HuH-7 (cell line): ENCODE measurements at places on chromosomes 7 and 10.
A peak's percentile ranks its signal among the peaks of the same experiment; 100 is the strongest.

- DNase-seq, result no peak
These were observed 26.5 kb downstream of the VWA2 start for GRCh38 chr10:114265392-114266053.

DNA sequence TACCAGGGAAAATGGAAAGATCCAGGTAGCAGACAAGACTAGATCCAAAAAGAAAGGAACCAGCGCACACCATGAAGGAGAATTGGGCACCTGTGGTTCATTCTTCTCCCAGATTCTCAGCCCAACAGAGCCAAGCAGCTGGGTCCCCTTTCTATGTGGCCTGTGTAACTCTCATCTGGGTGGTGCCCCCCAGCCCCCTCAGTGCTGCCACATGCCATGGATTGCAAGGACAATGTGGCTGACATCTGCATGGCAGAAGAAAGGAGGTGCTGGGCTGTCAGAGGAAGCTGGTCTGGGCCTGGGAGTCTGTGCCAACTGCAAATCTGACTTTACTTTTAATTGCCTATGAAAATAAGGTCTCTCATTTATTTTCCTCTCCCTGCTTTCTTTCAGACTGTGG, 21.4 kb downstream of the PRSS2 start:
- no peak for DNase-seq

- DNase-seq, result no peak
These were observed 480.2 kb downstream of the KCNMA1 start for GRCh38 chr10:77157248-77158019.

DNA sequence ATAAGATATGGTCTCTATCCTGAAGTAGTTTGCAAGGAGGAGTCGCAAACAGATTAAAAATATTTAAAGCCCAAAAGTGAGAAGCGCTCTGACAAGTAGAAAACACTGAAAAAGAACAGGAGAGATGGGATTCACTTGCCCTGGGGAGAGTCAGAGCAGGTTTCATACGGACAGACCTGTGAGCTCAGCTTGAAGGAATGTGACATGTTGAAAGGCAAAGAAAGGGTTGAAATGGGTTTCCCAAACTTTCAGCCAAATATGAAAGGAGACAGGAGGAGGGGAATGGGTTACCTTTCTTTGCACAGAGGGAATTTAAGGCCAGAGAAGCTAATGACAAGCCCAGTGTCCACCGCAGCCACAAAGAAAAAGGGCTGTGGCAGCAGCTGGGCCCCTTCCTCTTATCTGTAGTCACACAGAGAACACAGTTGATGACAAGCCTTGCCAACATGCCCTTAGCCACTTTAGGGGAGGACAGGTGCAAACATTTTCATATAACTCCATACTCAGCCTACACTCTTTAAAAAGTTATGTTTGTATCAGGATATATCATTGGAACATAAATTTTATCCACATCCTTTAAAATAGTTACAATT, 14.9 kb downstream of the HOXA1 start:
- peak; percentile 72 for DNase-seq

DNA sequence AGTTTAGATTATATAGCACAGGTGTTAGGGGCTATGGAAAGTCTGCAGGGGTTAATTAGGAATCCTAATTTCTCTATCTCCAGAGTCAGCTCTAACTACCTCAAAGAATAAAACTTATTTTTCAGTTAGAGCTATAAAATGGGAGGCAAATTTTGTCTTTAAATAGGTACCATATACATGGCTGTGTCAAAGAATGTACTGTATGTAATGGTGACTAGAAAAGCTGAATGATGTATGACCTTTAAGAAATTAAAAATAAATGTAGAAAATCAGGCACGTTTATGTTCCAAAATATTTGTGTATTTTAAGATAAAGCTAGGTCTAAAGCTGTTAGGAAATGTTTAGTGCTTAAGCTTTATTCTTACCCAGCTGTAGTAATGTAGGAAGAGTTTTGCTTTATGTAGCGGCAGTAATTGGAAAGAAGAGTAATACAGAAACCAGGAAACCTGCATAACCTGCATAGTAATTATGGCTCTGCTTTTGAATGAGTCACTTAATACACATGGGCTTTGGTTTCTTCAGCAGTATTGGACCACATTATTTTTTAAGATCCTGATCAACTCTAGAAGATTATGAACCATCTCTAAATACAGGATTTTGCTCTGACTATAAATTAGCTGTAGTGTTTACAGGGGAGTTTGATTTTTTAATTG, 85.0 kb downstream of the KMT2E start:
- DNase-seq, result no peak

DNA sequence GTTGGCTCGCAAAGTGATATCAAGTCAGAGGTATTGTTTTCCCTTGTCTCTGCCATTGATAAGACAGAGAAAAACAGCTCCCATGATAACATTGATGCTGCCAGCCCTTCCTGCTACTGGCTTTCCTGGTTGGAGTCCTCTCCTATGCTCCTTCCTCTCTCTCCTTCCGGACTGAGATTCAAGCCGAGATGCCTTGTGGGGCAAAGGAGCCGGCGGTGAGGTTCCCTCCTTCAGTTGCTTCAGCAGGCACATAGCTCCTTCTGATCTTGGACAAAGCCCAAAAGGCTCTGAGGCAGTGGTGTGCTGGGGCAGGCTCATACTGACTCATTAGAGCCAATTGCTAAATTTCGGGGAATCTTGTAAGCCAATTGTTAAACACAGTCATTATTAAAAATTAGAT, 8.8 kb upstream of the ZCCHC24 start:
- DNase-seq, result no peak

DNA sequence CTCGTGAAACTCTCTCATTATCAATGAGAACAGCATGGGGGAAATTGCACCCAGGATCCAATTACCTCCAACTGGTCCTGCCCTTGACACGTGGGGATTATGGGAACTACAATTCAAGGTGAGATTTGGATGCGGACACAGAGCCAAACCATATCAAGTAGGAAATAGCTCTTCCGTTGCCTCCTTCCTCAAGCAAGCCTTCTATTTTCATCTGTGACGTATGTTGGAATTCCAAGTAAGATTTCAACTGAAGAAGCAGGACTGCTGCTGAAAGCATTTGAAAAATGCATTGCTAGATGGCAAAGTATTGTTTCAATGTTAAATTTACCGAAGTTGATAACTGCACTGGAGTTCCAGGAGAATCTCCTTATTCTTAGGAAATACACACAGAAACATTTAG, 178.1 kb upstream of the GALNT17 start:
- DNase-seq, result no peak

GRCh38 chr10:44986670-44987069, 8.1 kb upstream of the DEPP1 start:
- DNase-seq, result no peak

GRCh38 chr10:132102071-132102716, 36.4 kb downstream of the JAKMIP3 start:
- no peak for DNase-seq

- no peak for DNase-seq
These were observed 89.6 kb downstream of the EGFR start for GRCh38 chr7:55108401-55108800.

DNA sequence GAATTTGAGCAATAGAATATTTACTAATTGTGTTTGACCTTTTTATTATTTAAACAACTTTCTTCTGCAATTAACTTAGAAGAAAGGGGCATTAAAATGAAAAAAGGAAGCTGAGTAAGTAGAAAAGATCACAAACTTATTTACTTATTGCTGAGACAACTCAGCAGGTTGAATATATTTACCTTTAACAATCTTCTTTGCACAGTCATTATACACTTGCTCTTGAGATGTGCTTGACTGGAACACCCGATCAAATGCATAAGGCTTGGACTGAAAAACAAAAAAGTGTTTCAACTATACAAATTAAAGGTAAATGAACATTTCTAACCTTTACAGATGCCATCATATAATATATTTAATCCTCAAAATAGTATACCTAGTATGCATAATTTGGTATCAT, 7.9 kb downstream of the KIF5B start:
- no peak for DNase-seq

DNA sequence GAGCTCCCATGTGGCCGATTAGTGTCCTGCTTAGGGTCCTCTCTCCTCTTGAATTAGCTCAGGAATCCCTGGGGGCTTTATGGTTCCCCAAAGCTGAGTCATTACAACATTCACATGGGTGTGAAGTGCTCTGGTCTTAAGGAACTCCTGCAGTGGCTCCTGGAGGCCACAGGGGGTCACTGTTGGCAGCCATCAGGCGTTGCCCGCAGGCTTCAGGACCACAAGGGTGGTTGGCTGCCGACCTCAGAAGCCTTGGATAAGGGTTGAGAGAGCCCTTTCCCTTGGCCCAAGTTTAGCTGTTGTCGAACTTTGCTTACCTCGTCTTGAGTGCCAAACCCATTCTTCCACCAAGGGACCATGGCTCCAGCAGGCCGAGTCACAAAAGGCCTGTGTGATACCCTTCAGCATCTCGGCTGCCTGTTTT, 61.7 kb downstream of the SH2D4B start:
- DNase-seq, result peak; percentile 62

DNA sequence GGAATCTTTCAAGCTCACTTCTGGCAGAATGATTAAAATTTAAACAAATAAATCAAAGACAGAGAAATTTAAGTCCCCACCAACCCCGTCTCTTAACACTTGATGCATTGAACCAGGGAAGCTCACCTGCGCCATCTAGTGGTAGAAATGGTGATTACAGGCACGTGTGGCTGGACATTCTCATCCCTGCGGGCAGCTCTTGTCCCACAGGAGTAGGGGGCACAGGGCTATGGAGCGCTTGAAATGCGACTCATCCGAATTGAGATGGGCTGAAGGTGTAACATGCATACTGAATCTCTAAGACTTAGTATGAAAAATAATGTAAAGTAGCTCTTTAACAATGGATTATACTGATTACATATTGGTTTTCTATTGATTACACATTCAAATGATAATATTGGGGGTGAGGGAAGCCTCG, 24.8 kb upstream of the SLIT1 start:
- peak; percentile 64 for DNase-seq

GRCh38 chr10:85187047-85187446, 858.7 kb downstream of the CCSER2 start:
- no peak for DNase-seq

DNA sequence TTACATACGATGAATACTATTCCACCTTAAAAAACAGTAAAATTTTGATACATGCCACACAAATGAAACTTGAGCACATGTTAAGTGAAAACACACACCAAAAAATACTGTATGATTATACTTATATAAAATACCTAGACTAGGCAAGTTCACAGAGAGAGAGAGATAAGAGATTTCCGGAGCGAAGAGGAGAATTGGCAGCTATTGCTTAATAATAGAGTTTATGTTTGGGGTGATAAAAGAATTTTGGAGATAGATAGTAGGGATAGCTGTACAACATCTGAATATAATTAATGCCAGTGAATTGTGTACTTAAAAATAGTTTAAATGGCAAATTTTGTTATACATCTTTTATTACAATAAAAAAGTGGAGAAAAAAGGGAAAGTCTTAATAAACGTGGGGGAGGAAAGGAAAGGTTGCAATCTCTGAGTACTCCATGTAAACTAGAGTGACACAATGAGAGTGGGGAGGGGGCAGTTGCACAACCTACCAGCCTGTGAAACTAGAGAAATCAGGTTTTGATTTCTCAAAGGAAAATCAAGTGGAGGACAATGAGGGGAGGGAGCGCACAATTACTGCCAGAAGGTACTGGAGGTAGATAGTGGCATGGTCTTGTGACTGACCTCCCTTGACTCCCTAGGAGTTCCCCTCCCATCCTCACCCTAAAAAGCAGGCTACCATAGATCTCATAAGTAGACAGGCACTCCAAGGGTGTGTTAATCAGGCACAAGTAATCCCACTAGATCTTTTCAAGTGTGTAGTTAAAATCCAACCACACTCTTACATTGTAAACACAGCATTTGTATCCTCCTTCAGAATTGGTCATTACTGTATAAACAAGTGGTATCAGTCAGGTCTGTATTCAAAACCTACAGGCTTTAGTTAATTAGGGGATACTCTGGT, 31.6 kb upstream of the ANK3 start:
- no peak for DNase-seq

GRCh38 chr7:35906191-35906908, 105.5 kb downstream of the SEPTIN7 start:
- peak; percentile 38 for DNase-seq

- no peak for DNase-seq
These were observed 105.3 kb downstream of the CPXM2 start for GRCh38 chr10:123786306-123786705.

DNA sequence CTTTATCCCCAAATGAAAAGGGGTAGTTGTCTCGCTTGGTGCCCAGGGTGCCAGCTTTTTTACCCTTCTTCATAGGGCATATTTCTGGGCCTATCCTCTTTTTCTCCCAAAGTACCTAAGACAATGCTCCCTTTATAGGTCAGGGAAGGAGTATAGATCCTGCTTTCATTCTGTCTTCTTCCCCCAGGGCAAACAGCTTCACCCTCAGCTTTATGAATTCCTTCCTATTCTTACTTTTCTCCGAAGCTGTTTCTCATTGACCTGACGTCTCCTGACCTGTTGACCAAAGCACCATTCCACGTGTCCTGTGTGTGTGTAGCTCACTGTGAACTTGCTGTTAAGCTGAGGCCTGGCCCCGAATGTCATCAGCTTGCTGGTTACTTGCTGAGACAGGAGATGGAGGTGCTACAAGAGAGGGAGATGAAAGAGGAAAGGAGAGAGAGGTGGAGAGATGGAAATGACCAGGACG, 48.9 kb downstream of the PYROXD2 start:
- no peak for DNase-seq

DNA sequence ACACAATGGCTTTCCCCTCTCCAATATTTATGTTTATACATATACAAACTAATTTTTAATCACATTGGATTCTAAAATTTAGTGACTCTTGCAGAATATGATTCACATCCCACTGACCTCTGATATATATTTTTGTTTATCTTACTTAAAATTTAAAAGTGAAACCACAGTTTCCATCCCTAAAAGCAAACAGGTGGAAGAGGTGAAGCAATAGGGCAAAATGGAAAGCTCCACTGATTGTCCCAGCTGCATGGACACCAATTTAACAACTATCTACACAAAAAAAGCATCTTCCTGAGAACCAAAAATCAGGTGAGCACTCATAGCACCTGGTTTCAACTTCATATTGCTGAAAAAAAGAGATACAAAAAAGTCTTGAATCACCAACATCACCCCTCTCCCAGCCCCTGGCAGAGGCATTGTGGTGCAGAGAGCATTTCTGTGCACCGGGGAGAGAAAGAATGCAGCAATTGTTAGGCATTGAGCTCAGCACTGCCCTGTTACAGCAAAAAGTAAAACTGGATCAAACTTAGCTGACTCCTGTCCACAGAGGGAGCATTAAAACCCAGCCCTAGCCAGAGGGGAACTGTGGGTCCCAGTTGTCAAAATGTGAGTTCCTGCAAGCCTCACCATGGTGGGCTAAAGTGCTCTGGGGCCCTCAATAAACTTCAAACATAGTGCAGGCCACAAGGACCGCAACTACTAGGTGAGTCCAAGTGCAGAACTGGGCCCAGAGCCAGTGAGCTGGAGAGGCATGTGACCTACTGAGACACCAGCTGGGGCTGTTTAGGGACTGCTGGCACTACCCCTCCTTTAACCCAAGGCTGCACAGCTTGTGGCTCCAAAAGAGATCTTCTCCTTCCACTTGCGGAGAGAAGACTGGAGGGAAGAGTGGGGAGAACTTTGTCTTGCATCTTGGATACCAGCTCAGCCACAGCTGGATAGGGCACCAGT, 92.1 kb downstream of the SIRT1 start:
- no peak for DNase-seq

- peak; percentile 57 for DNase-seq
These were observed 97.6 kb downstream of the LYZL1 start for GRCh38 chr10:29386342-29386999.

GRCh38 chr10:8919280-8919679, 864.8 kb downstream of the GATA3 start:
- no peak for DNase-seq

- DNase-seq, result no peak
These were observed 240.5 kb downstream of the GLI3 start for GRCh38 chr7:41996381-41997035.

GRCh38 chr7:158620839-158621441, 33.3 kb upstream of the PTPRN2 start:
- no peak for DNase-seq

- DNase-seq, result no peak
These were observed 68.8 kb downstream of the OSBPL3 start for GRCh38 chr7:24911213-24911603.
